NCI-H526 treated with DMSO at 0.1 percent for 48 hours (cell line): ENCODE measurements at places on chromosomes 12 and 14.

DNA sequence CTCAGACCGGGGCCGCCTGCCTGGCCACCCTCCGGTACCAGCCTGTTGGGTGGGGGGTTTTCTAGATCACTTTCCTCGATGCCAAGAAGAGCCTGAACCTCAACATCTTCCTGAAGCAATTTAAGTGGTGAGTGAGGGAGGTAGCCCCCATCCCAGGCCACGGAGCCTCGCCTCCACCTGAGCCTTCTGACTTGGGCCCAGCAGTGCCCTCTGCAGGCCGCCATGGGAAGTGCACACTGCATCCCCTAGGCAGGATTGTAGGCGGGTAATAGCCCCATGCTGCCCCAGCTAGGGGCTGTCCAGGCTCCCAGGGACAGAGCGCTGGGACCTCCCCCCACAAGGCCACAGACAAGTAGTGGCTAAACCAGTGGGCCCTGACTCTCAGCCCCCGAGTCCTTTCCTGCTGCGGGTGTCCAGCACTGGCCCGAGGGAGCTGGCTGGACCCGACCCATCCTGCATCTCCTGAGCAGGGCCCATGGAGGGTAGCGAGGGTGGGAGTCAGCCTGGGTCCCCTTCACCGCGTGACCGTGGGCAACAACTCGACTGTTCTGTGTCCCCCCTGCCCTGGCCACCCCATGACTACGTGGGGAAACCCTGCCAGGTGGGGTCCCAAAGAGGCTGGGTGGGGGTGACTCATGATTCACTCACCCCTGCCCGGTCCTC, 15.3 kb upstream of the ADSS1 start:
- peak; percentile 46 for DNase-seq

DNA sequence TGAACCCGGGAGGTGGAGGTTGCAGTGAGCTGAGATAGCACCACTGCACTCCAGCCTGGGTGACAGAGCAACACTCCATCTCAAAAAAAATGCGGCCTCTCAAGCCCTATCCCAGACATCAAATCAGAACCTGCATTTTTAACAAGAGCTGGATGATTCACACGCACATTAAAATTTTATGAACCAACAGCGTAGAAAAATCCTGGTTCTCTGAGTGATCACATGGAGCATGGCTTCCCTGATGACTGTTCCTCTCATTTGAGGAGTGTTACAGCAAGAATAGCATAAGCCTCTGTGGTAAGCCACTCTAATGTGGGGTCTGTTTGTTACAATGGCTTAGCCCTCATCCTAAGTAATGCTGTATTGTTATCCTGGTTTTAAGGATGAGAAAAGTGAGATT, 163.6 kb downstream of the BRMS1L start:
- no peak for DNase-seq

GRCh38 chr12:50362671-50363070, 33.7 kb downstream of the FAM186A start:
- DNase-seq: no peak

DNA sequence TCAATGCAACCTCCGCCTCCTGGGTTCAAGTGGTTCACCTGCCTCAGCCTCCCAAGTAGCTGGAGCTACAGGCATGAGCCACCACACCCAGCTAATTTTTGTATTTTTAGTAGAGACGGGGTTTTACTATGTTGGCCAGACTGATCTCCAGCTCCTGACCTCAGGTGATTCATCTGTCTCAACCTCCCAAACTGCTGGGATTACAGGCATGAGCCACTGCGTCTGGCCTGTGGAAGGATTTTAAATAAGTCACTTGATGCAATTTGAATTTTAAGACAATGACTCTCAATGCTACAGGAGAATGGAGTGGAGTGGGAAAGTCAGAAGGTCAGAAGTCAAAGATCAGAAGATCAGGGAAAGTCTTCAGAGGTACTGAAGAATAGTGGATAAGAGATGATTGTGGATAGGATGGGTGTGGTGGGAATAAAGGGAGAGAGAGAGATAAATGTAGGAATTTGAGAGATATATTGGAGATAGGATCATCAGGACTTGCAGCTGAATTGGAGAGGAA, 15.4 kb downstream of the TMEM52B start:
- DNase-seq: no peak

DNA sequence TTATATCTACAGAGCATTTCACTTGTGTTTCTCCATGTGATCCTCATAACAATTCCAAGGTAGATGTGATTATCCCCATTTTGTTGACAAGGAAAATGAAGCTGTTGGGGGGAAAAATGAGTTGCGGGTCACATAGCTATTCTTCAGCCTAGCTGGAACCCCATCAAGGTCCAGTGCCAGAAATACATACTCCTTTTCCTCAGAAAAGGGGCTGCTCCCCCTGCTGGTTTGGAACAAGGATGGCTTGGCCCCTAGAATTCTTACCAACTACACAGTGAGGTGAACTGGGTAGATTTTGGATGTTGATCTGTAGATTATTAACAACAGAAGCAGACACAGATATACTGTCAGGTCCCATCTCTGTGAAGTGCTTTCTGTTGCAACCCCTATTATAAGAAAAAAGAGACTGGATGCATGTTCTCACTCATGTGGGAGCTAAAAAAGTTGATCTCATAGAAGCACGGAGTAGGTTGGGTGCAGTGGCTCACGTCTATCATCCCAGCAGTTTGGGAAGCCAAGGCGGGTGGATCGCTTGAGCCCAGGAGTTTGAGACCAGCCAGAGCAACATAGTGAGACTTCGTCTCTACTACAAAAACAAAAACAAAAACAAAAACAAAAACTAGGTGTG, 8.9 kb downstream of the IKZF4 start:
- no peak for DNase-seq

GRCh38 chr14:75182821-75183220, 6.4 kb upstream of the TMED10 start:
- no peak for DNase-seq

GRCh38 chr14:52863334-52863700, 71.9 kb upstream of the GNPNAT1 start:
- DNase-seq: no peak

DNA sequence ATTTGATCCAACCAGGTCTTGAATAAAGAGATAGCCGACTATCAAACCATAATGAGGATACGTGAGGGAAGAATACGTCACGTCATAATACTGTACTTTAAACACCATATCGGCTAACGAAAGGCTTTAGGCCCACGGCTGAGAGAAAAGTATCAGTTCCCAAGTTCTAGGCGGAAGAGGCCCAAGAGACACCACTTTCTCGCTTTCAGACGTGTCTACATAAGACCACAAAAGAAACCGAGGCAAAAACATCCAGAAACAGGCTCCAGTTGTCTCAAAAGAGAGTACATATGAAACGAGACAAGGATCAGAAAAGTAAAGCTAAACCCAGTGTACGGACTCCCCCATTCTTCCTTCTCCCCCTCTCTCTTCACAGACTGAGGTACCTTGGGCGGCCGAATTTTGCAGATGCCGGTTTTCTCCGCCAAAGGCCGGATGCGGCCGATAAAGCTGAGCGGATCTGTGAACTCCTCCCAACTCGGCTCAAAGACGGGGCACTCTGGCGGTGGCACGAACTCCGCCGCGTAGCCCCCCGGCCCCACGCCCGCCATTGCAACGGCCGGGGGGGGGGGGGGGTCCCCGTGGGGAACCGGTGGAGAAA, 479 bp downstream of the KDM5A start:
- DNase-seq: no peak

DNA sequence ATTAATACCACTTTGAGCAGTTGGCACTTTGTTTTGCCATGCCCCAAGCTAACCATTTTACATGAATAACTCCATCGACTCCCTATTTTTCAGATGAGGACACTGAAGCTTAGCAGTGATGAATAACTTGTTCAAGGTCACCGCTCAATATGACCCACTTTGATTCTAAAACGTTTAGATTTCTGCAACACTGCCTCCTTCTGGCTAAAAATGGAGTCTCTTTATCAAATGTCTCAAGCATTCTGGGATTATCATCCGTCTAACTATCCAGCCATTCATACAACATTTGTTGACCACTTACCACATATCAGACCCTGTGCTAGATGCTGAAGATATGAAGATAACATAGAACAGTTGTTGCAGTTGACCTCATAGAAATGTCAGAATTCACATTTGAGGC, 298.0 kb downstream of the PPFIA2 start:
- no peak for DNase-seq

DNA sequence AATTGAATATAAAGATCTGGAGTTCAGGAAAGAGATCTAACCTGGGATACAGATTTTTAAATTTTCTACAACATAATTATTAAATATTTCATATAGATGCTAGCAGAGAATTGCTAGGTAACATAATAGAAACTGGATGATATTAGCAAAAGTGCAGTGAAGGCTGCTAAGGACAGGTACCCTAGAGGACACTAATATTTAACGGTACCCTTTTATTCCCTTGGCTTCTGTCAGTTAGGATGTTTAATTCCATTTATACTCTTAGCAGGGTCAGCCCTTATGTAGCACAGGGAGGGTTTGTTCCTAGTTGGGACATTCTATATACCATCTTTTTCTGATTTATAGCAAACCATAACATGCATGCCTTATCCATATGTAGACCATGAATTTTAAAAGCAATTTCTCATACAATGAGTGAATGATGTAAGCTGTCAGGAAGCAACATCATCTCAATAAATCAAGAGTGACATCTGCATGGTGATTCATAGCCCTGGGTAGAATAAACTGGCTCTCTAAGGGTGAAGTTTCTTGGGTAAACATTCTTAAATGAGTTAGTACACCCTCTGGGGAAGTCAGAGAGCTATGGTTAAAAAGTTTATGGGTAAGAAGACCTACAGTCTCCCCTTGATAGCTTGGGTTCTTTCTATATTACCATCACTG, 404.4 kb upstream of the MGAT4C start:
- no peak for DNase-seq
